Eye (tissue), 1 donor: ENCODE measurements at places on chromosomes 5 and 9.

DNA sequence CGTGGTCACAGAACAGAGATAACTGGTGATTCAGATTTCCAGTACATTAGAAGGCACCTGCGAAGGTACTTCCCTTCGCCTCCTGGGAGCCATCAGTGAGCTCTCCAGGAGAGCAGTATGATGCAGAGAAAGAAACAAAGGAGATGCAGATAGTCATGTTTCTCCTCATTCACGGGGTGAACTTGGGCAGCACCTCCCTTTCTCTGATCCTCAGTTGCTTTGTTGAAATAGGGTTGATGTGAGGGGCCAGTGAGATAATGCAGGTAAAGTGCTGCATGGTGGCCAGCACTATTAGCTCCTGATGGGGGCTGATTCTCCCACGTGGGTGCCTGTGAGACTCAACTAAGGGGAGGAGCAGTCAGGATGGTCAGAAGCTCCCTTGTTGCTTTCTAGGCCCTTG is 46.6 kb upstream of the ZNF169 start:
- no peak for DNase-seq

DNA sequence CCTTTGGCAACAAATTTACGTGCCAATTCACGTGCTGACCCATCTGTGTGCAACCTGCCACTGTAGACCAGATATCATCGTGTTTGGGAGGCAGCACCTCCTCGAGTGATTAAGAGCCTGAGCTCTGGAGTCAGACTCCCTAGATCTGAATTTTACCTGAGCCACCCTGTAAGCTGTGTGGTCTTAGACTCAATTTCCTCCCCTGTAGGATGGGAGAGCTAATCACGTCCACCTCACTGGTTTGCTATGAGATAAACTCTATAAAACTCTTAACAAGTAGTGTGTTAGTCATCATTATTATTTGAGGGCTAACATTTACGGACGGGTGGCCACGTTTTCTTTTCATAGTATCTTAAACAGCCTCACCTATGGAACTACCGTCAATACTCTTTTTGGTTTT is 220.0 kb upstream of the ADAMTSL1 start:
- no peak for DNase-seq

GRCh38 chr5:88967633-88968585 is 84.9 kb upstream of the MEF2C start:
- DNase-seq, result no peak

- no peak for DNase-seq
Observed at GRCh38 chr9:95499847-95500246, 16.9 kb downstream of the PTCH1 start.

DNA sequence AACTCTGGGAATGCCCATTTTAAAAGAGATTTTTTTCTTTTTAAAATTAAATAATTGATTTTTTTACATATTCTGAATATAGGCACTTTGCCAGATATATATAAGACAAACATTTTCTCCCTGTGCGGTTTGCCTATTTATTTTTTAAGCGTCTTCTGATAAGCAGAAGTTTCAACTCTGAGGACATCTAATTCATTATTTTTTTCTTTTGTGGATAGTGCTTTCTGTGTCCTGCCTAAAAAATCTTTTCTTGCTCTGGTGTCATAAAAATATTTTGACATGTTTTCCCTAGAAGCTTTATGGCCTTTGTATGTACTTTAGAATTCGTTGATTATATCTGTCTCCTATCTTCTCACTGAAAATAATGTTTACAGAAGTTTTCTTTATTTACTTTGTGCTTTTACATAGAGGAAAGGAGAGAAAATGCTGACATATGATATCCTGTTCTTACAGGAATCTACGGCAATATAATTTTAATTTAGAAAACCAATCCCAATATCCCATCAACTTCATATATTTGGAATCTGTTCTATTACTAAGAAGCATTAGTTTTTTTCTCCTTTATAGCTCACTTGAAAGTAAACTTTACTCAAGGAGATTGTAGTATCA is 111.9 kb upstream of the EFNA5 start:
- DNase-seq, result no peak
